NCI-H2171 treated with DMSO at 0.1 percent for 48 hours (cell line): ENCODE measurements at places on chromosomes 6 and 20.

- no peak for DNase-seq
Observed at GRCh38 chr6:1561355-1561754, 48.4 kb upstream of the FOXC1 start.

GRCh38 chr6:145749632-145750031 lies 14.3 kb upstream of the EPM2A start:
- DNase-seq: no peak

GRCh38 chr6:170485159-170485558 lies 67.9 kb downstream of the PSMB1 start:
- DNase-seq: no peak

DNA sequence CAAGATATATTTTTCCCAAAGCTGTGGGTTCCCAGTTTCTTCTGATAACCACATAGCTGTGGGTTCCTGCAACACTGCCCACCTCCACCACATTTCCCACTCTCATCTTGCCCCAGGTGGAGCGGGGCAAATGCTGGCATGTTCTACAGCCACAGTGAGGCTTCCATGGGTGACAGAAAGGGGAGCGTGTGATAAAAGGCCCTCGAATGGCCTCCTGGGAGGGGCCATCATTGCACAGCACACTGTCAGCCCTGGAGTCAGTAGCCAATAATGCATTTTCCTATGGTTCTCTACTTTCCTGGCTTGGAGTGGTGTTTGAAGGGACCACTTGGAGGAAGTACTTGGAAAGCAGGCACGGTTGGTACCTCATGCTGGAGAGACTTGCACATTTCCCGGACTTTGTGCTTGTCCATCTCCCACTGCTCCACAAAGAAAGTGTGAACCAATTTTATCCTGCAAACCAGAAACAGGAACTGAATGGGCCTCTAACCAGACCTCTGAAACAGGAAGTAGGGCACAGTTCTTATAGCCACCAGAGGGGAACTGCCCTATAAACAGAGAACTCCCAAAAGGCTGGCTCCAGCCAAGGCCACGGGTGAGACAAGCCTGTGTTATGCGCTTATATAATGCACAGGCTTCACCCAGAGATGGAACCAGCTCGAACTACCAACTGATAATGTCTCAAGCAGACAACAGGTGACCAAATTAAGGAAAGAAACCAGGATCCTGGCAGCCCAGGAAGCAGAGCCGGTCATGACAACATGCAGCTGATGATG lies 8.6 kb downstream of the MAP3K5 start:
- DNase-seq: no peak

GRCh38 chr20:57291003-57291402 lies 24.6 kb upstream of the BMP7 start:
- DNase-seq: no peak
